Peyer's patch (tissue), 4 donors: ENCODE measurements at places on chromosomes 13 and 19.
A peak's percentile ranks its signal among the peaks of the same experiment; 100 is the strongest.

DNA sequence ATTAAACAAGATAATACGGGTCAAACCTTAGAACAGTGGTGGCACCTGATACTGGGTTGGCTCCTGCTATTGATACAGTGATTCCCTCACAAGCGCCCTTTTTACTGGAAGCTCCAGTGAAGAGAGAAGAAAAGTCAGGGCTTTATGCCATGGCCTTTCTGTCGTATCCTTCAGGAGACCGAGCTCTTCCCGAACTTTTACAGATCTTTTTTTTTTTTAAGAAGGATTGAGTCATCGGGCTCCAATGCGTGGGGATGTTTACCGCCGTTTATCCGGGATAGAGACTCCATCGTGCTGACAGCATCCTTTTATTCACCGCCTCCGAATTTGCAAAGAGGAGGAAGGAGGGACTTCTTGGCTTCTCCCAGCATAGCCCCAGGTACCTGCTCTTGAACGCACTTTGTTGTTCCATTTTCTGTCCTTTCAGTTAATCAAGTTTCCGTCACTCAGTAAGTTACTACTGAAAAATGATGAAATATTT, 574 bp downstream of the ZNF227 start:
- no peak for DNase-seq

- no peak for DNase-seq
Measured at GRCh38 chr13:26515721-26516120, 41.8 kb upstream of the WASF3 start.

DNA sequence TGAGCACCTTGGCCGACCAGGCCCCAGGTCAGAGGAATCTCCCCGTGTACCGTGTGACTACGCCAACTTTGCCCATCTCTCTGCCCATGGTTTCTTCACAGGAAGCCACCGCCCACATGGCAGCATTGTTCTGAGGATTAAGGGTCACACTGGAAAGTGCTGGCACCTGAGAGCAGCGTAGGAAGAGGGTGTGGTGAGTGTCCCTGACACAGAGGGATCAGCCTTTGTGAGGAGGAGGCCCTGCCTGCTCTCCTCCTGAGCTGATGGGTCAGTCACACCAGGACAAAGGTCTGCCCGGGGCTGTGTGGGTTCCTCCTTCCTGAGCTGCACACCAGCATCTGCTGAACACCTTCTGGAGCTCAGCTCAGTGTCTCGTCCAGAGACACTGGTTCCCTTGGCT, 32.2 kb upstream of the SLC15A1 start:
- peak; percentile 88 for DNase-seq

DNA sequence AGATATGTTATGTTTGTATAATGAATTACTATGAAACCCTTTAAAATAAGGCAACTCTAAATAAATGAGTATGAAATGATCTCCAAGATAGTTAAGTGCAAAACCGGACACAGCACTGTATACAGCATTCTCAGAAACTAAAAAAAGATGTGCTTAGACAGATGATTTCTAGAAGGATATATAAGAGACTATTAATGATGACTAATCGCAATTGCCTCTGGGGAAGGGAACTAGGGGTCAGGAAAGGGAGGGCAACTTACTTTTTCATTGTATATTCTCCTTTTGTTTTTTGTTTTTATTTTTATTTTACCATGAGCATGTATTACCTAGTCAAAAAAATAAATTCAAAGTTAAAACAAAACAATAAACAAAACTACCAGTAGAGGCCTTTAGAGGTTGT, 12.8 kb downstream of the PEG3 start:
- no peak for DNase-seq

DNA sequence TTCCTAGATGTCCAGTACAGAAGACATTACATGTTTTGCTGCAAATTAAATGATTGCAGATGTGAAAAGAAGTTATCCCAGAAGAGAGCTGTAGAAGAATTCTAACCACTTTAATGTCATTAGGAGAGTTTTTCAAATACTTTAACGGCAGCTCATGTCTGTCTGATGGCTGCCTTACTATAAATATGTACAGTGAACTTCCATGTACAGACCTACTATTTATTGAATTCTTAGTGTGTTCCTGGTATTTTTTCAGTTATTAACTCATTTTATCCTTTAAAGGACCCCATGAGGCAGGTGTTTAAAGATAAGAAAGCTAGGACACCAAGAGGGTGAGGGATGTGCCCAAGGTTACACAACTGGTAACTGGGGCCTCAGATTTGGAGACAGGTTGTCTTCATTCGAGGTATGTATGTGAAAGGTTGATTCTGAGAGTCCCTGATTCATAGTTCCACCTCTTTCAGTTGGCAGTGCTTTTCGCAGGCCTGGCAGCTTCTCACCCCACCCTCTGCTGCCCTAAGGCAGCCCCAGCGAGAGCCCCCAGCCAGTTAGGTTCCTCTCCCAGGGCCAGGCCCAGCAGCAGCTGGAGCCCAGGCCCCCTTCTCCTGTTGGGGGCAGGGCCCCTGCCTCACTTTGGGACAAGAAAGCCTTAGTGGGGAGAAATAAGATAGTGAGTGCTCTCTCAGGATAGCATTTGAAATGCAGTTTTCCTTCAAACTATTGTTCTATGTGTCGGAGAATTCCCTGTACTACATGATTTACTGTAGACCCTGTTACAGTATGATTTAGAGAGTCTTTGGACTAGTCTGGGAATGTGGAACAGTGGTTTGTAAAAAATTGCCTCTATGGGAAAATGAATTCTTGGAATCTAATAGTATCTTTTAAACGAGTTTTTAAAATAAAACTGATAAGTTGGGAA, 67.7 kb upstream of the TEX29 start:
- DNase-seq = no peak

DNA sequence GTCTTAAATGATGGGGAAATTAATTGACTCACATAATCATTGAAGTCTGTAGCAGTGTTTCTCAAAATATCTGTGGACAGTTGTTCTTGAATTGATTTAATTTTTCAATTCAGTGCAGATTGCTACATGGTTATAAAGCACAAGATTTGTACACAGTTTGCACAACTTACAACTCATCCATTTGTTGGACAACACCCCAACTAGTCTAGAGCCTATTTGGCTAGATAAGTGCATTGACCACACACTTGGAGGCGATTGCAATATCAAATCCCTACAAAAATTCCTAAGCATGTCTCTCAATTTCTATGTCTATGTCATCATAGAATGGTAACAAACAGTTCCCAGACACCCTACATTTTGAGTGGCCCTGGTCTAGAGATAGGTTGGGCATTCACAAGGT, 48.0 kb upstream of the IPO5 start:
- no peak for DNase-seq

DNA sequence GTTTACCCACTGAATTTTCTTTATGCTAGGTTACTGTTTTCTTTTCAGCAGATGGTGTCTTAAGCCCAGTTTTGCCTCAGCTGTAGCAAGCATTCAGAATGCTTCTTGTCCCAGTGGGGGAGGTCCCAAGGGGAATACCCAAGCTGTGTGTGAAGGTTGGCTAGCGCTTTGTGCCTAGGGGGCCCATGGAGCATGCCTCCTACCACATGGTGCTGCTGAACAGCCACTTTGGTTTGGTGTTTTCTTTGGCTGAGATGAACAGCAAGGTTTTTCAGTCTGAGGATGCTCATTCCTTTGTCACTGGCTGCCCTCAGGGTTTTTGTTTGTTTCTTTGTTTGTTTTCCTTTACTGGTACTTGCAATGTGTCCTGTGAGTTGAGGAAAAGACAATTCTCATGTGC, 99.0 kb downstream of the PCDH20 start:
- DNase-seq = no peak

- peak; percentile 36 for DNase-seq
Measured at GRCh38 chr13:113398963-113399754, 35.2 kb upstream of the GRTP1 start.

DNA sequence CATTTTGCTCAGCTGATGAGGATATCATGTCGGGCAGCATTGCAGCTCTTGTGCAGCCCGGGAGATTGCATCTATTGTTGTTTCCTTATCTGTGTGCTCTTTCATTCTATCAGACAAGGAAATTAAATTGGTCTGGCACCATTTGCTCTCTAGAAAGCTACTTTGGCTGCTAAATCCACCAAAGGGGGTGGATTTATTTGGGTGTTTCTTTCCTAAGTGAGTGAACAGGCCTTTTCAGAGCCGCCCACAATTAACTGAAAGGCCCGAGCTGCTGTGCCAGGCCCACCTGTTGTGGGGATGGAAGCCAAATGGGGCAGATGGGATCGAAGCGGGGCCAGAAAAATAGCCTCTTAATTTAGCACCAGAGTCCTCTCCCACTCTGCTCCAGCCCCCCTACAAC, 99.4 kb downstream of the DNAJC15 start:
- no peak for DNase-seq

DNA sequence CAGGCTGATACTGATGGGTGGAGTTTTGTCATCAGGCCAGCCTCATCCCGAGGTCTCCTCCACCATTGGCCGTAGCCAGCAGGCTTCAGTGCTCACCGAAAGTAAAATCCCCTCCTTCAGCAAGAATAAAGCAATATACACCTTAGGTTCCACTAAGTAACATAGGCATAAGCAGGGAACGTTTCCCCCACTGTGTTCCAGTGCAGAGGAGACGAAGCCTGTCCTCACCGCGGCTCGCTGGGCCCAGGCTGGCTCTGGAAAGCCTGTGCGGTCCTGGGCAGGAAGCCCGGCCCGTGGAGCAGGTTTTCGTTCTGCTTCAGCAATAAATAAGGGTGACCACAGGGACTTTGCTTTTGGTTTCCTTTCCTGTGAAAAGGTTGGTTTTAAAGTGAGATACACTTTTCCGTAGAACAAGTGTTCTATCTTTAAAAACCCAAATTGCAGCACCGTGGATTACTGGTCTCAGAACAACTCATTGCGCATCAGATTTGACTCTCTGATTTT, 16.3 kb upstream of the TEX29 start:
- no peak for DNase-seq

DNA sequence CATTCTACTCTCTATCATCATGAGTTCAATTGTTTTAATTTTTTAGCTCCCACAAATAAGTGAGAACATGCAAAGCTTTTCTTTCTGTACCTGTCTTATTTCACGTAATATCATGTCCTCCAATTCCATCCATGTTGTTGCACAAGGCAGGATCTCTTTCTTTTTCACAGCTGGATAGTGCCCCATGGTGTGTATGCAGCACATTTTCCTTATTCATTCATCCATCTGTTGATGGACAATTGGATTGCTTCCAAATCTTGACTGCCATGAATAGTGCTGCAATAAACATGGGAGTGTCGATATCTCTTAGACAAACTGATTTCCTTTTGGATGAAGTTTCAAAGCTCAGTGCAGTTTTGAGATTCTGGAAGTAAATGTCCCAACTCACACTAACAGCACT, 326.9 kb downstream of the FGF9 start:
- DNase-seq = no peak

DNA sequence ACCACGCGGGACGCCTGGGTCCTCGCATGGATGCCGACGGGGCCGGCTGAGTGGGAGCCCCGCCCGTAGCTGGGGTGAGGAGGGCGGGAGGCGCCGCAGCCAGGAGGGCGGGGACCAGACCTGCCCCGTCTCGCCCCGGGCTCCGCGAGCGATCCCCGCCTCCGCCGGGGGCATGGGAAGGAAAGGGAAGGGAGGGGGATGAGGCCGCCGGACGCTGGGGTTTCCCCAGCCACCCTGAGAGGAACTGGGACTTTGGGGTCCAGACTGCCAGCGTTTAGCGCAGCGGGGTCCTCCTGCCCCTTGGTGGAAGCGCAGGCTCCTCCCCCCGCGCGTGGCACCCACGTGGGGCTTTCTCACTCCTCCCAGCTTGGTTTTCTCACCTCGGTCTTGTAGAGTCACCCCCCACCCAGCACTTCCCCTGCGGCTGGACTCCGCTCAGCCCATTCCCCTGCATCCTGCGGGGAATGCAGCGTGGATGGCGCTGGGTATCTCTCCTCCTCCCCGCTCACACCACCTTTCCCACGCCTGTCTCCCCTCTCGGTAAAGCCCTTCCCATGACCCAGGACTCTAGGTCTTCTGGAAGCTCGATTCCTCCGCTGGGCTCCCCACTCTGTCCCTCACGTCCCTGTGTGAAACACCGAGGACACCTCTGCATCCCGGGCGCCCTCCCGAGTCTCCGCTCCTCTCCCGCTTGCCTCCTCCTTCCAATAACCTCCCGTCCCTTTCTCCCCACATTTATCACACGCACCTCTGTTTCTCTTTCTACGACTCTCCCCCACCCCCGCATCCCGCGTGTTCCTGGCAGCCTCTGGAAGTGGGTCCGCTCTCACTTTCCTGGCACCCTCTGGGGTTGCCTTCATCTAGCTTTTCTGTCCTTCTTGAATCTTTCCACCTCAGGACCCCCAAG, 2.1 kb downstream of the TGFB1 start:
- DNase-seq = peak; percentile 67

- no peak for DNase-seq
Measured at GRCh38 chr19:49498475-49498874, 2.2 kb downstream of the RPS11 start.

DNA sequence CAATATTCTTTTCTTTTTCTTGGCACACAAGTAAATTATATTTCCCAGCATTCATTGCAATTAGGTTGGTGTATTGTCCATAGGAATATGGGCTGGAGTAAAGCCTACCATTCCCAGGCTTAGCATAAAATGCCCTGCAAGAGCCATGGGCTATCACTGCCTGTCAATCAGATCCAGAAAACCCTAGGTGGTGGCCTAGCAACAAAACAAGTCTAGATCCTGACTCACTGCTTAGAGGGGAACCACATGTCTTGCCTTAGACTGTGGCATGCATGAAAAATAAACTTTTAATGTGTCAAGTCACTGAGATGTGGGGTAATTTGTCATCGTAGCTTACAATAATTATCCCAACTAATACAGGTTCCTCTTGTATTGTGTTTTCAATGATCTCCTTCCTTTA, 16.2 kb downstream of the SOX21 start:
- DNase-seq = no peak

DNA sequence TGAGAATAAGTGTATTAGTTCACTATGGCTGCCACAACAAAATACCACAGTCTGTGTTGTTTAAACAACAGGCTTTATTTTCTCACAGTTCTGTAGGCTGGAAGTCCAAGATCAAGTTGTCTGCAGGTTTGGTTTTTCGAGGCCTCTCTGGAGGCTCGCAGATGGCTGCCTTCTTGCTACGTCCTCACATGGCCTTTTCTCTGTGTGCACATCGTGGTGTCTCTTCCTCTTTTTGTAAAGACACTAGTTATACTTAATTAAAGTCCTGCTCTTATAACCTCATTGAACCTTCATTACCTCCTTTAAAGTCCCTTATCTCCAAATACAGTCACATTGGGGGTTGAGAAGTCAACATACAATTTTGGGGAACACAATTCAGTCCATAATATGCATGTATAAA, 10.6 kb downstream of the CSNK1A1L start:
- no peak for DNase-seq

DNA sequence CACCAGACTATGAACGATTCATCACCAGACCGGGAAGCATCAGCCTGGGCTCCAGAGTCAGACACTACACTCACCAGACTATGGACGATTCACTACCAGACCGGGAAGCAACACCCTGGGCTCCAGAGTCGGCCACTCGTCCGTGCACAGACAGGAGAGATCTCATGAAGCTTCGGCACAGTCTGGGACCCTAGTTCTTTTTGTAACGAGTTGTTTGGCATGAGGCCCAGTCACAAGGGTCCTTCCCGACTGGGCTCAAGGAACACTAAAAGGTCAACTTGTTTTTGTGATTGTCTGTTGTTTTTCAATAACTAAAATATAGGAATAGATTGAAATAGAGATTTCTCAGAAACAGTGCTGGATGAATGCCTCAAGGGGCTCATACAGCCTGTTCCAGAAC, 1141.6 kb upstream of the MIR17HG start:
- DNase-seq = no peak

GRCh38 chr13:80444240-80445015, 103.5 kb upstream of the SPRY2 start:
- DNase-seq = no peak
